ENCODE measurements at places on chromosomes 5 and 9. TPM values are rescaled to one million over a fixed set of nuclear protein-coding genes. Genes with fewer than 3 reads are reported as not detected.

The SLC6A3 gene
- not detected for total RNA-seq

The PCDHGB1 gene
- total RNA-seq, result not detected

The NAIP gene
- 8.2 TPM for total RNA-seq

The PLAC8L1 gene
- 1.0 TPM for total RNA-seq

The ENHO gene
- not detected for total RNA-seq

The LOX gene
- total RNA-seq, result not detected
